ENCODE measurements at places on chromosomes 16 and 17.
A peak's percentile ranks its signal among the peaks of the same experiment; 100 is the strongest.

DNA sequence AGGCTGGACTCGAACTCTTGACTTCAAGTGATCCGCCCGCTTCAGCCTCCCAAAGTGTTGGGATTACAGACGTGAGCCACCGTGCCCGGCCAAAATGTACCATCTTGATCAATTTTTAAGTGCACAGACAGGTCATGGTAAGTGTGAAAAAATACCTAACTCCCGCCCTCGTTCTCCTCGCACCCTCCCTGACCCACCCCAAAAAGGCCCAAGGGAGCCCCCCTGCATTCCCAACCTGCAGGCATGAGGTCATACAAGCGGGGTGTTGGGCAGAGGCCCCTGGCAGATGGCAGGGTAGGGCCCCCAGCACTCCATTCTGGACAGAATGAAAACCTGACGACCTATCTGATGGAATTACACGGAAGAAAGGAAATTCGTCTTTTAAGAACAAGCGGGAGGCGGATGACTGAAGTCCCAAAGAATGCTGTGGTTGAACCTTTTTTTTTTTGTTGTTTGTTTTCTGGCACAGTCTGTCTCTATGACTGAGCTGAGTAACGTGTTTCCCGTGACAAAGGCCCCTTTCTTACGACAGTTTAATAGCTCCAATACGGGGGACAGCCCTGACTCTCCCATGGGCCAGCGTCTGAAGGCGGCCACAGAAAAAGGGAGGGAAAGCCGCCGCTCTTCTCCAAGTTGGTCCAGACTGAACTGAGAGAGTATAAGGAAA is 376.4 kb downstream of the SLC39A11 start:
- peak; percentile 97 for DNase-seq

DNA sequence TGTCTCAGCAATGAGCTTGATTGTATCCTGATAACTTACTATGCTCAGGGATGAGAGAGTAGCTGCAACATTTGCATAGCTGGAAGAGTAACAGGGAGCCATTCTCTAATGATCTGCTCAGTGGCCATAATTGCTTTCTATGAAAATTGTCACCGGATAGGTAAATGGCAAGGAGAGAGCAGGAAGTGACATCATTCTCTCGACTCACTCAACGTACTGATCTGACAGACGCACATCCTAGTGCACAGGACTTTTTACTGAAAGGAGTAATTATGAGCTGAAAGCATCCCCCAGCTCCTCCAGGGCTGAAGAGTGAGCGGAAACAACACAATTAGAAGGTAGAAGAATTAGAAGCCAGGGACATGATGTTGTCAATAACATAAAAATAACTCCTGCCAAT is 71.8 kb downstream of the IRX5 start:
- DNase-seq = no peak

GRCh38 chr17:57724026-57724728 is 20.9 kb downstream of the CCDC182 start:
- DNase-seq = peak; percentile 26

DNA sequence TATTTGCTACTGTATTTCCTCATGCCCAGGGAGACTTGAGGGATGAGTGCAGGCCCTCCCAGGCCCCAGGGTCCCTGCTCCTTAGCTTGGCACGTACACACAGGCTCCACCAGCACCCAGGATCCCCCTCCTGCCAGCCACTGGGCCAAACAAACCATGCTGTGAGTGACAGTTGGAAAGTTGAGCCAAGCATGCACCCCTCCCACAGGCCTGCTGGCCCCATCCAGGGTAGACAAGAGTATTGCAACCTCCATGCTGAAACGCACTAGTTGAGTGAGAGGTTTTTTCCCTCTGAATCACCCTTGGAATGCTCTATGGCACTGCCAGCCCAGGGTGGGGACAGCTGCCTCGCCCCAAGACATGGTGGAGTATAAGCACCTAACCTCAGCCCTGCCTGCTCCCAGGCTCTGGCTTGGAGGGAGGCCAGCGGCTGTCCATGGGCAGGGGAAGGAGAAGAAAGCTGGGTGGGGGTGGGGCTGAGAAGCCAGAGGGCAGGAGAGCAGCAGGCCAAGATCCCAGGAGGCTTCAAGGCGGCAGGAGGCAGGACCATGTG is 49.6 kb downstream of the PITPNM3 start:
- peak; percentile 56 for DNase-seq

DNA sequence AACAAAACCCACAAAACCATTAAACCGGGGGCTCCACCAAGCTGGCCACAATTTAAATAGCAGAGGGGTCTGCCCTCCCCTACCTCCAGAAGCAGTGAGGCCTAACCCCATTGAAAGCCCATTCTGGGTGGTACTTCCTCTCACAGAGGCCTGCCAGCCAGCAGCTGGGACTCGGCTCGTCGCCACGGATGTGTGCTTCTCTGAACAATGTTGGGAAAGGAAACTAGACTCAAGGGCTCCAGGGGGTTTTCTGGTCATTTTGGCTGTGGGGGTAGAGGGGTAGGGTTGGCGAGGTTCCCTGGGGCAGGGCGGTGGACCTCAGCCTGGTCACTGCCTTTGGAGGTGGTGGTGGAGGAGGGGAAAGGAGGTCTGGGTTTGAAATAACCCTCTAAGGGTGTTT is 4.7 kb upstream of the PLCG2 start:
- DNase-seq = no peak

DNA sequence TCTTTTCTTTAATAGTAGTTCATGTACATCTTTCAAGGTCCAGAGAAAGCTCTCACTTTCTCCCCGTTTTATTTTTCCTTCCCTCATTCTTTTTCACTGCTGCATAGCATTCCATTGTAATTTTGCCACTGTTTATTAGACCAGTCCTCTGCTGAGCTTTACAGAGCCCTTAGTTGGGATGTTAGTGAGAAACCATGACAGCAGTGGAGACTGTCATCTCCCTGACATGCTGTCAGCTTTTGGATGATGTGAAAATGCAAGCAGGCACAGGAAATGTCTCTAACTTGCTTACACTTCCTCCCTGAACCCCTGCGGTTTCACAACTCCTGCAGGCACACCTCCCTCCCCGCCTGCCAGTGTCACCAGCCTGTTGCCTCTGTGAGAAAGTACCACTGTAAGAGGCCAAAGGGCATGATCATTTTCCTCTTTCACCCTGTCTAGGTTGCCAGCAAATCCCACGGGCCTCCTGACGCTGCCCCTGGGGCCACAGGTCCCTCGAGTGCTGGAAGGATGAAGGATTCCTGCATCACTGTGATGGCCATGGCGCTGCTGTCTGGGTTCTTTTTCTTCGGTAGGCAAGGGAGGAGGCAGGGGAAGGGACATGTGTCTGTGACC is at the start of gene ITGAL:
TSS of gene ITGAL (plus strand) at position 415 of the 615 bp plus-strand sequence. CDS start at position 511, 96 bp downstream.
- DNase-seq = no peak

DNA sequence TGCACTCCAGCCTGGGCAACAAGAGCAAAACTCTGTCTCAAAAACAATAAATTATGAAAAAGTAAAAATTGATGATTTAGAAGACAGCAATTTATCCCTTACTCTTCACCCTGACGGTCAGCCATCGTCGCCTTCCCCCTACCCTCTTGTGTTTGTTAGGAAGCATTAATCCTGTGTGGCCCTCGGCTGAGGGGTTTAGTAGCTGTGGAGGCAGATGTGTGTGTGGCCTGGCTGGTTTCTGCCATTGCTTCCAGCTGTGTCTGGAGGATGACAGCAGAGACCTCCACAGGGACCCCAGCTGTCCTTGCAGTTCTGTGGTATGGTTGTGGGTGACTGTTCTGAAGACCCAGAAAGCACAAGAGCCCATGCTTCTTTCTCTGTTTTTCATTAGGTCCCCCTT is 25.9 kb downstream of the DBNDD1 start:
- no peak for DNase-seq

- DNase-seq = peak; percentile 43
Observed at GRCh38 chr16:79640513-79641360, 40.2 kb upstream of the MAF start.

DNA sequence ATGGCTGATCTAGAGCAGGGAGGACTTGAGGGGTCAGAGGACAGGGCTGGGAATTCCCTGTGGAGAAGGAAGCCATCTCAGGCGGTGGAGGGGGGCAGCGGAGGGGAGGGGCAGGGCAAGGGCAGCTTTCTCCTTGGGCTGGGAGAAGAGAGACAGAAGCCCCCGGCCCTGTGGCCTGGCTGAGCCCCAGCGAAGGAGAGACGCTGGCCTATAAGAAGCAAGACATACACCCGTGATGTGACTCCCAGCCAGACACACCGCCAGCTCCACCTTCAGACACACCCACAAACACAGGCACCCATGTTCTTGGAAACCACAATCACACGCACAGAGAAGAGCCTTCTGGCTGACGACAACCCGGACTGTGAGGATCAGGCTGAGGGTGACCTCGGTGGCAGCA is 10.0 kb downstream of the TRPV3 start:
- DNase-seq = no peak

GRCh38 chr17:79152636-79153035 is 78.0 kb downstream of the ENGASE start:
- no peak for DNase-seq
